Stimulated activated CD8-positive, alpha-beta memory T cell treated with anti-CD3 and anti-CD28 coated beads, Interleukin-7, amount 100 ng/mL, for 24 hours (primary cell): ENCODE measurements at places on chromosomes 1 and 21.

GRCh38 chr21:28871388-28872010 is 121.2 kb downstream of the LTN1 start:
- no peak for DNase-seq

DNA sequence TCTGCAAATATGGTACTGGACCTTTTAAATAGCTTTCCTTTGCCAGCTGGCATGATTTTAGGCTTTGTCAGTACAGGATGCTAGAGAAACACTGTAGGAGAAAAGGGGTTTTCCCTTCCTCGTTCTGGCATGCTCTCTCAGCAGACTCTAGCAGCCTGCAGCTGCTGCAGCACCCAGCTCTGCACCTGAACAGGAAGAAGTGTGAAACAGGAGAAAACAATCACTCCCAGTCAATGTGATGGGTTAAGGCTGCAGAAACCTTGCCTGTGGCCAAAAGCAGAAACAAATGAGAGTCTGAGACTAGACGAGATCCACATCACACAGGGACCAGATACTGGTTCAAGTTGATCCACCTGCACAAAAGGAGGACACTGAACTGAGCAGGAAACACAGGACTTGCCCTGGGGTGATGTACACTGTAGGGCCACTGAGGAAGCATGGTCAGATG is 21.2 kb downstream of the OVGP1 start:
- no peak for DNase-seq

GRCh38 chr1:27049607-27050006 is 37.0 kb upstream of the TENT5B start:
- no peak for DNase-seq

GRCh38 chr1:40475268-40475667 is 1.8 kb upstream of the ZFP69 start:
- DNase-seq, result no peak

DNA sequence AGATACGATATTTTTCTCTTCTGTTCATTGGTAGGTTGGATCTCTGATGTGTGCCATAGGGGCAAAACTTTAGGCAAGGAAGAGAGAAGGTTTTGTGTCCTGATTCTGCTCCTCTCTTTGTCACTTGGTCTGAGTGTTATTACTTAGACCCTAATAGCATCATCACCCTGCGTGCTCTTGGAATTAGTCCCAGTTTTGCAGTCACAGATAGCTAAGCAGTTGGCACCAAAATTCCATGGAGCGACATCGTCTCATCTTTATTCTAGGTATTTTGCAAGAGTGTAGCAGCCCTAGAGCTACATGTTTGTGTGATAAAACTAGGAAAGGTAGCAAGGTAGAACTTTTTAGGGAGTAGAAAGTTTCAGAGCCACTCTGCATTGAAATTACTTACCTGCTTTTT is 23.8 kb downstream of the PIP5K1A start:
- DNase-seq, result no peak

DNA sequence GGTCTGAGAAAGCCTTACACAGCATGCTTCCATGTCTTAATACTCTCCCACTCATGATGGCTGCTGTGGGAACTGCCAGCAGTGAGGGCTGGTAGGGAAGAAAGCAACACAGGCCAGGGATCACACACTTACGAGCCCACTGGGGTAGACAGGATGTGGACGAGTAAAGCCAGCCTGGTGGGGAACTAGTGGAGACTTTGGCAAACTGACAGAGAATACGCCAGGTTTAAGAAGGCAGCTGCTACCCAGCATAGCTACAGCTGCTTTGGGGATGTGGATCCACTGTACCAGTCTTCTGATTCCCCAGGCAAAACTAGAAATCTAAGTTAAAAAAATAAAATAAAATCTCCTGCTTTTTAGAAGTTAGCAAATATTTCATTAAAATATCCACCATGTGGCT is 664.0 kb downstream of the SMYD3 start:
- DNase-seq, result no peak

DNA sequence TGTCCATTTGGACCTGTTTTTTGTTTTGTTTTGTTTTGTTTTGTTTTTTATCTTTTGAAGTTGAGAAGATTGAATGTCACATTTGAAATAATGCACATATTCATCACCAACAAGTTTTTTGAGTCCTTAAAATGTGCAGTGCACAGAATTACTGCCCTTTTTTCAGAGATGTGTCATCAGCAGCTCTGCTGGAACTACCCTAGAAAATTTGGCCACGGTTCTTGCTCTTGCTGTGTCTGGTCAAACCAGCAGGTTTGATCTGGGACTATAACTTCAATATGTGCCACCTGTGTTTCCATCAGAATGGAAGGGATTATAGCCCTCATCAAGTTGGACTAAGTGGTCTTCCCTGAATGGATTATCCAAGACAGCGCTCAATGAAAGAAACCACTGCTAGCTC is 24.1 kb upstream of the CNN3 start:
- no peak for DNase-seq

DNA sequence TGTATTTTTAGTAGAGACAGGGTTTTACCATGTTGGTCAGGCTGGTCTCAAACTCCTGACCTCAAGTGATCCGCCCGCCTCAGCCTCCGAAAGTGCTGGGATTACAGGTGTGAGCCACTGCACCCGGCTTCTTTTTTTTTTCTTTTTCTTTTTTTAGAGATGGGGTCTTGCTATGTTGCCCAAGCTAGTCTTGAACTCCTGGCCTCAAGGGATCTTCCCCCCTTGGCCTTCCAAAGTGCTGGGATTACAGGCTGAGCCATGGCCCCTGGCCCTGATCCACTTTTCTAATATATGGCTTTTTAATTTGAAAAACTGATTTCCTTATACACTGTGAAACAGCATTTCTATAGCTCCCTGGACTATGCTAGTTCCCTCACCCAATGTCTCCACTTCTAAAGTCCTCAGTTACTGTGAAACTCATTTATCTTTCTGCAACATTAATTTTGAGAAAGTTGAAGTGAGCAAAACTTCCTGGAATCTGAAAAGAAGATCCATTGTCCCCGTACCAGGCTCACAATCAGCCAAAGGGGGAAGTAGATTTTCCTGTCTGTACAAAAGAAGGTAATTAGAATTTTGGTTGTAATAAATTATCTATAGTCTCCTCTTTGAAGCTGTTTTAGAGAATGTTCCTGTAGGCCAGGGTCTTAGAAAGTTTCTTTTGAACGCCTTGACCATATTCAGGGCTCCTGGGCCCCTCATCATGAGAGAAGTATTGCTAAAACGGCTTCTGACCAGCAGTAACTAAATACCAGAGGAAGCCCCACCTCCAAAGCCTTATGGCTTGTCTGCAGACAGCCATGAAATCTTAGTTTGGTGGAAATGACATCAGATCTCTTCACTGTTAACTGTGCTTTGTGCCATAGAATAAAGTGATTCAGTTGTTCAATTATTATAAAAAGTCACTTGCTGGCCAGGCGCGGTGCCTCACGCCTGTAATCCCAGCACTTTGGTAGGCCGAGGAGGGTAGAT is 34.9 kb downstream of the DEGS1 start:
- no peak for DNase-seq

- DNase-seq, result no peak
Observed at GRCh38 chr1:43466403-43466802, 12.7 kb upstream of the HYI start.

- DNase-seq, result no peak
Observed at GRCh38 chr21:36156815-36157670, at the start of gene DOP1B. DOP1B (plus strand) TSS chr21:36156824; CDS start chr21:36164734, 7,910 bp downstream.

DNA sequence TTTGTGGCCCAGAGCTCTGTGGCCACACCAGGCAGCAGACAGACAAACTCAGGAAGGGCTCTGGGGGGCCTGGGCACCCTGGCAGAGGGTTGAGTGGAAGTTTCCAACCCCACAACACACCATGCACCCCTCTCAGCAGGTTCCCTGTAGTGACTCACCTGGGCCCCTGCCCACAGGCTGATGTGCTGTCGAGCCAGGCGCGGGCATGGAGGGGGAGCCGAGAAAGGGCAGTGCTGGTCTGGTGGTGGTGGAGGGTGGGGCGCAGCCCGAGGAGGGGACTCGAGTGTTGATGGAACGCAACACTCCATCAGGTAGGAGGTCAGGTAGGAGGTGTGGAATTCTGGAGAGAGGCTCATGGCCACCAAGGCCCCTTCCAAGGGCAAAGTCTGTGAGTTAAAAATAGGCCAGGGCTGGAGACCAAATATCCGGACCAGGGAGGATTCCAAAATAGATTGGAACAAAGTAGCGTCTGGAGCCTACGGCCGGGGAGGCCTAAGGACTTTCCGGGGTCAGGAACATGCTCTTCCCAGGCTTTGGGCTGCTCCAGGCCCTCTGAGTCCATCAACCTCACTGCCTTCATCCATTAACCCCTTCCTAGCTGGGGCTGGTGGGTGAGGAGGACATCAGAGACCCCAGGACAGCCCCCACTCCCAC is 191.5 kb upstream of the AJAP1 start:
- no peak for DNase-seq

GRCh38 chr1:230693221-230693620 is 20.7 kb downstream of the AGT start:
- DNase-seq, result no peak

DNA sequence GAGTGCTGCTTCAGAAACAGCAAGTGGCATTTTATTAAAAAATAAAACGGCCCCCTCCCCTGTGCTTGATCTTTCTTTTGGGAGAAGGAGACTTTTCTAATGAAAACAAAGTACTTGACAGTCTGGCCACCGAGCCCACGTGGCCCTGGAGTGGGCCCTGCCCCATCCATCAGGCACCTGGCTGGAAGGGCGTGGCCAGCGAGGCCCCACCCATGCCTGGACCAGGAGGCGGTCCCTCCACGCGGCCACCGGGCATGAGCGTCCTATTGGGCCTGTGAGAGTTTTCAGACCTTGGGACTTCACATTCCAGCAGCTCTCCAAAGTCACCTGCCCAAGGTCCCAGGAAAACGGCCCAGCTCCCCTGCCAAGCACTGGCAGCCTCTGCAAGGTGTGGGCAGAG is 144.7 kb downstream of the CASZ1 start:
- DNase-seq, result no peak

DNA sequence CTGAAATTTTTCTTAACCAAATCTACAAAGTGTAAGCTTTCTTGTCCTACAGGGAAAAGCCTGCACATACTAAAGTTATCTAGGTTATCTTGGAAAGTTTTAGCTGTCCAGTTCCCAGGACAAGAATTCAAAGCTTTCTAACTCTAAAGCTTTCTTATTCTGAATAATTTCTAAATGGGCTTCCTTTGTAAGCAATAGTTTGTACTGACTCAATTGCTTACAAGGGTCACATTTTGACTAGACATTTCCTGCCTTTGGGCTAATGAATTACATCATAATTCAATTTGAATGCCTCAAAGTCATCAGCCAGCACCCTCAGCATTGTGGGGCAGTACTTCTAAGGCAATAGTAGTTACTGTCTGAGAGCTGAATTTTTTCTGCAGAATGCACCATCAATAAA is 223.0 kb downstream of the LTN1 start:
- no peak for DNase-seq

- DNase-seq, result no peak
Observed at GRCh38 chr1:39859859-39860812, 23.2 kb downstream of the TRIT1 start.

- DNase-seq, result peak; percentile 5
Observed at GRCh38 chr1:152533327-152533938, 19.2 kb downstream of the CRCT1 start.

DNA sequence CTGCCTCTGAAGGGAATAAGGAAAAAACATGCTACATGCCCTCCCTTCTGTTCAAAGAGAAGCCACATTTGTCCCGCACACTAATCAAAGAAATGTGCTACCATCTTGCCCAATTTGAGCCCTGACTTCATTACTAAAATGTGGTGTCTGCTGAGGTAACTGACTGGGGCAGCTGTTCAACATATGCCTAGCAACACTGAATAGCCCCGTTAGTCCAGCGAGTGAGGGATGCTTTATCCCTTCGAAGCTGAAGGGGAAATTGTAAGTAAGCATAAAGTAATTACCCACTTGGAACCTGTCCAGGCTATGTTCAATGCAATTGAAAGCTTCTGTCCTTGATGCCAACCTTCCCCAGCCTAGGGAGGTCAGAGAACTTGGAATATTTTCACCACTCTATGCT is 310.6 kb downstream of the SEC16B start:
- DNase-seq, result no peak

- DNase-seq, result no peak
Observed at GRCh38 chr1:231092380-231092779, 52.3 kb upstream of the FAM89A start.

- no peak for DNase-seq
Observed at GRCh38 chr1:200634261-200635122, 13.9 kb upstream of the KIF14 start.

GRCh38 chr1:41640141-41640751 is 155.8 kb upstream of the EDN2 start:
- no peak for DNase-seq

DNA sequence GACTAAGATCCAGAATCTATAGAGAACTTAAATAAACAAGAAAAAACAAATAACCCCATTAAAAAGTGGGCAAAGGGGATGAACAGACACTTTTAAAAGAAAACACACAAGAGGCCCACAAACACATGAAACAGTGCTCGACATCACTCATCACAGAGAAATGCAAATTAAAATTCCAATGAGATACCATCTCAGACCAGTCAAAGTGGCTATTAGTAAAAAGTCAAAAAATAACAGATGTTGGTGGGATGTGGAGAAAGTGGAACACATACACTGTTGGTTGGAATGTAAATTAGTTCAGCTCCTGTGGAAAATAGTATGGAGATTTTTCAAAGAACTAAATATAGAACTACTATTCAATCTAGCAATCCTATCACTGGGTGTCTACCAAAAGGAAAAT is 143.1 kb downstream of the IFI44 start:
- no peak for DNase-seq

- DNase-seq, result no peak
Observed at GRCh38 chr1:203519053-203519840, 25.3 kb downstream of the OPTC start.

DNA sequence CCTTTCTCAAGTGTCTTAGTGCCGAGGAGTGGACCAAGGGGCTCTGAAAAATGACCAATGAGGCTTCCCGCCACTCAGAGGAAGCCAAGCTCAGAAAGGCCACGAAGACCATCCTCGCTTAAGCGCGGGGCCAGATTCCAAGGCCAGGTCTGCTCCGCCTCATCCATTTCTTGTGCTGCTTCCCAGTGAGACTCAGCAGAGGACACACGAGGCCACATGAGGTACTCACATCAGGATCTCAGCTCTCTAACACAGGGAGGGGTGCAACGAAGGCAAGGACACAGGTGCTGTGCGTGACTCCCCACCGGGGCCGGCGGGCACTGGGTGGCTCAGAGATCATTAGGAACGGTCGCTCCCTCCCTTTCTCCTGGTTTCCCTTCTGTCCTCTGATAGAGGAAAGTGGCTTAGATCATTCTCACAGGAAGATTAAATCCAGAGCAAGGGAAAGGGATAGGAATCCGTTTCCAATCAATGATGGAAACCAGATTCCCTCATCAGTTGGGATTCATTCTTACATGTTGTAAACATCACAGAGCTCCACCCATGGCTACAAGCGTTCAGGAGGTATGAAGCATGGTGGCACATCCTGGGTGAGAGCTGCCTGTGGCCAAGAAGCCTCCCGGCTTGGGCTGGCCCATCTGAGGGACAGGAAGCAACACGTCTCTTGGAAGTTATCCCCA is 46.7 kb downstream of the CAPZB start:
- no peak for DNase-seq

GRCh38 chr1:32249831-32250525 is 1.1 kb upstream of the LCK start:
- peak; percentile 57 for DNase-seq
